ENCODE measurements at places on chromosomes 16 and 17.

DNA sequence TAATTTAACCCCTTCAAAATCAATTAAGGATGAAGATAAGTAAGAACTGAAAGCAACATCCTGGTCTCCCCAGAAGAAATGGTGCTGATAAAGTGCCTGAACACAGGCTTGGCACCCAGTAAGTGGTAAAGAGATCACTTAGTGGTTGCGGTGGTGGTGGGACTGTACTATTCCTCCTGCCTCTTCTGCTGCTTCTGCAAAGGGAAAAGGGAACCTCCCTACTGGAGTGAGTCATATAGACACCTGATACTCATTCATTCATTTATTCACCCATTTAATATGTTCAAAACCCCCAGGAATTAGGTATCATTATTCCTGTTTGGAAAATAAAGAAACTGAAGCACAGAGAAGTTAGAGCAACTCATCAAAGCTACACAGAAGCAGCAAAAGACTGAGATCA is 60.6 kb downstream of the CDYL2 start:
- no peak for DNase-seq

GRCh38 chr16:3027983-3028715 is 4.3 kb downstream of the THOC6 start:
- DNase-seq = peak; percentile 63

- DNase-seq = no peak
These were observed 5.9 kb downstream of the ARSG start for GRCh38 chr17:68297195-68297594.

GRCh38 chr16:67195676-67196075 is 3.3 kb upstream of the ELMO3 start:
- DNase-seq = no peak

- peak; percentile 63 for DNase-seq
These were observed 13.6 kb downstream of the CEP20 start for GRCh38 chr16:15874745-15875314.

DNA sequence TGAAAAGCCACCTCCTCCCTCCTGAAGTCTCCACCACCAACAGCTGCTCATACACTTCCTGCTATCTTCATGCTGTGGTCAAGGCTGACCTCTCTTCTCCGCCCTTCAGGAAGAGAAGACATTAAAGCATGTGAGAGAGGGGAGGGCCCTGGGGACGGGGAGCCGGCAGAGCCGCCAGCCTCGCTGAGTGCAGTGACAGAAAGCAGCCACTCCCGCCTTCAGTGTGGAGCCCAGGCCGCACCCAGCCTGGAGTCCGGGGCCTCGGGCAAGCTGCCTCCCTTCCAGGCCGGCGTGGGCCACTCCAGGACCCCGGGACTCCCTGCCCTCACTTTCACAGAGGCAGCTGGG is 94.7 kb upstream of the TNRC6C start:
- DNase-seq = peak; percentile 43

DNA sequence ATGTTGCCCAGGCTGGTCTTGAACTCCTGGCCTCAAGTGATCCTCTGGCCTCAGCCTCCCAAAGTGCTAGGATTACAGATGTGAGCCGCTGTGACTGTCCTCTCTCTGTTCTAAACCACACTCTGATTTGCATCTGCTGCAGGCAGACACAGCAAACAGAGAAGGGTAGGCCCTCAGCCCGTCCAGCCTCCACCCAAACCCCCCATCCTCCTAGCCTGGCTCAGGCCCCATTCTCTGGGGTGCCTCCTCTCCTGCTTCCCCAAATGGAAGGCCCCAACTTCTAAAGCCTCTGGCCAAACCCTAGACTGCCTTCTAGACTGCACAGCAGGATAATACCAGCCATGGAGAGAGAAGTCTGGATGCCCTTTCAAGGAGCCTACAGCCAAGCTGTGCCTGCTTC is 4.1 kb upstream of the GFAP start:
- no peak for DNase-seq

DNA sequence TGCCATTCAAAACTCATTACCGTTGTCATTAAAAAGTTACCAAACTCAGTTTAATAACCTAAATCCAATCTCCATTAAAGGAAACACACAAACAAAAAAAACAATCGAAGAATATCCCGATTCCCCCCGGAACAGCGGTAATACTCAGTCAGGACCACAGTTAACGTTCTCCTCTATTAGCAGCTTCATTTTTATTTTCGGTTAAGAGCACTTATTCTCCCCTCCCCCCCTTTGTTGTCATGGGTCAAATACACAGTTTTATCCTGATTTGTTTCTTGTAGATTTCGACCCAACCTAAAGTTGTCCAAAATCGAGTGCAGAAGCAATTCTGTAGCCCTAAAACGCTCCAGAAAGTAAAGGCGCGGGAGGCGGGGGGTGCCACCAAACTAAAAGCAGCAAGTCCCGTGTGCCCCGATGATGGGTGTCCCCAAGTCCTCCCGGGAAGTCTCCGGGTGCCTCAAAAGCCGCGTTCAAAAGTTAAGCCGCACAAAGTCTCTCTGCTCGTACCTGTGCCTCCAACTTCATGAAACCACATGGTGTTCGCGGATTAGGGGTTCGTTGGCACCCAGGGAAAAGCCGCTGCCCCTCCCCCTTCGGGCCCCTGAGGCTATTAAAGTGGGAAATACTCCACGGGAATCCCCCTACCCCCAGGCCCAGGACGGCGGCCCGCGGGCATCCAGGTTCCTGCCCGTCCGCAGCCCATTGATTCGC is 996 bp downstream of the SUMO2 start:
- DNase-seq = no peak

- DNase-seq = peak; percentile 31
These were observed 3.3 kb downstream of the ORMDL3 start for GRCh38 chr17:39923836-39924690.

DNA sequence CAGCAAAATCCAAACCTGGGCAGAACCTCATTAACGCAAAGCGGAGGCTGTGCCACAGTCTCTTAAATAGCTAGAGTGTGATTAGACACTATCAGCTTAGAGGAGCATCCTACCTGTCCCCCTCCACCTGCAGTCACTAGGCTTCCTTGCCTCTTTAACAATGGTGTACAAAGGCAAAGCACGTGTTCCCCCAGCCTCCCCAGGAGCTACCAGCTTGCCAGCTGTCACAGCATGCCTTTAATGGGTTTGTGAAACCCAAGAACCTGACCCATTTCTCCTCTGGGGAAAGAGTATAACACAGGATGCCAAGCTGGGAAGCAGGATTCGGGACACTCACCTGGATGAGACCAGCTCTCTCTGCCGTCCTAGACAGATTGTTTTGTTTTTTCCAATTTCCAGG is 37.2 kb upstream of the TBX2 start:
- DNase-seq = no peak

Measured in AG08395 (cell line).